Mesendoderm (in vitro differentiated cells): ENCODE measurements at places on chromosomes 11 and 22.

DNA sequence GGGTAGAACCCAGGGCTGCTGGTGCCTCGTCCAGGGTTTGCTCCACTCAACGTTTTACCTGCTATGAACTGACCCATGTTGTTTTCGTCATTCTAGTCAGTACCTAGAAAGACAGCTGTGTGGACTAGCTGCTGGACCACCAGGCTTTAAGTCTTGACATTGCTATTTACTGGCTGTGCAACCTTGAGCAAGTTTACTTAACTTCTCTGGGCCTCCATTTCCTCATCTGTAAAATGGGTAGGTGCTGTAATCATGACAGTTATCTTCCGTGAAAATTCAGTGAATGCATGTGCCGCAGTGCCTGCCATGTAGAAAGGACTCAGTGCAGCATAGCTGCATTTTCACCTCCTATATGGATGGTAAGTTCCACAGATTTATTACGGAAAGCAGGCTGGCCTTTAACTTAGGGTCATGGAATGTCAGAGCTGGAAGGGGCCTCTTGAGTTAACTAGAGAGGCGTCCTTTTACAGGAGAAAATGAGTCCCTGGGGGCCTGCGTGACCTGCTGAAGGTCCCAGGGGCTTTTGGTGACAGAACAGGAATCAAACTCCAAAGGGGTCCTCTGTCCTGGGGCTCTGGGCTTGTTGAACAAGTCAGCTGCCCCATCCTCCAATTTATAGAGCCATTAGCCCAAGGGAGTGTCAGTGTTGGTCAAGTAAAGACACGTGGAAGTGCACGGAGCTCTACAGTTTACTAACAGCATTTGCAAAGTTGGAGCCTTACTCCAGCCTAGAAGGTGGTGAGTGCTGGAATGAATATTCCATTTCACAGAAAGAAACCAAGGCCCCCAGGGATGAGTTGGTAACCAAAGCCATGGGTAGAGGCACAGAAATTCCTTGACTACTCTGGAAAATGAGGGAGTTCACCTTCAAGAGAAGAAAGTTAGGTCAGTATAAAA lies 12.0 kb upstream of the MALAT1 start:
- no peak for DNase-seq

DNA sequence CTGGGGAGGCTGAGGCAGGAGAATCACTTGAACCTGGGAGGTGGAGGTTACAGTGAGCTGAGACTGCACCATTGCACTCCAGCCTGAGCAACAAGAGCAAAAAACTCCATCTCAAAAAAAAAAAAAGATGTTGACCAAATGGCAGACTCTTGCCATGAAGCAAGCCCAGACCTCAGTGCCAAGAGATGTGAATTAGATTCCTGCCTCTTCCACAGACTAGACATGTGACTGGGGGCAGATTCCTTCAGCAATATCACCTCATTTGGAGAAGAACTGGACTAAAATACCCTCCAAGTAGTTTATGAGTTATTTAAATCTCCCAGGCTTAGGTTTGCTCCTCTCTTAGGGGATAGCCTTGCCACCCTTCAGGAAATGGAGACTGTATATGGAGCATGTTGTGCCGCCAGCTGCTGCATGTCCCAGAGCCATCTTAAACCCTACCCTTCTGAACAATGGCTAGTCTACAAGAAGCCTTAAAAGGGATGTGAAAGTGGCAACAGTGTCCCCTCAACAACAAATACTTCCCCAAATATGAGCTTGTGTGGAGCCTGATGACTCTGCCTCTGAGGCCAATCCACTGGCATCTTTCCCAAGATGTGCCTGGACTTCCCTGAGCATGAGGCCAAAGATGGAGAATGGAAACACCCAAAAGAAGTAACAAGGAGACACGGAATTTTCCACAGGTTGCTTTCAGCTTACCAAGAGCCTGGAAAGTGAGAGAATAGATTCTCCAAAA lies 763 bp upstream of the MS4A7 start:
- no peak for DNase-seq

- peak; percentile 67 for DNase-seq
These were observed 44.3 kb upstream of the NNMT start for GRCh38 chr11:114251815-114252337.

DNA sequence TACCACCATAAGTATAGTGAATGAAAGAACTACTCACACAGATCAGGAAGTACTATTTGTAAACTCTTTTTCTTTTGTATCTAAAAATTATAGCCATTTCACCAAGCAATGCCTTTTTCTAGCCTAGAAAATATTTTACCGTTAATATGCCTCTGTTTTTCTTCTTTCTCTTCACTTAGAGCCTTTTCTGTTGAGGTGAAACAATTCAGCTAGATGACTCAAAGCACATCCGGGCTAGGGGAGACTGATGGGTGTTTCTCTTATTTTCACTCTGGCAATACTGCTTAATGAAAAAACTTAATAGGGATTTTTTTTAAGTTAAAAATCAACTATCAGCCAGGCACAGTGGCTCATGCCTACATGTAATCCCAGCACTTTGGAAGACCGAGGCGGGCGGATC lies 93.3 kb downstream of the SGSM3 start:
- no peak for DNase-seq

DNA sequence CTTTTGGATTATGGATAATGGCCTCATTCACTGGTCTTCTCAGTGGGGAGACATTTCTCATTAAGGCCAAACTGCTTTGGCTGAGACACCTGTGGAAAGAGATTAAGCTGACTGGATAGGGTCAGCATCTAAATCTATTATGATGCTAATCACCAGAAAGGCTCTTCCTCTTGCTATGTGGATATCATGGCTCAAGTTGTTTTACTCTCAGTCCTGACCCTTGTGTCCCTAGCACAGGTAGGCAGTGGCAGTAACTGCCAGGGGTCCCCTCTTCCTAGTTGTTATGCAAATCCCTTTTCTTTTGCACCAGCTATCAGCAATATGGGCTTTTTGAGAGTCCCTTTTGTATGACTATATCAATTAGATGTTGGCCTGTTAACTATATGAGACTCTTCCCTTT lies 335.7 kb upstream of the PLET1 start:
- no peak for DNase-seq

- no peak for DNase-seq
These were observed 19.4 kb upstream of the LMO1 start for GRCh38 chr11:8283100-8283464.

DNA sequence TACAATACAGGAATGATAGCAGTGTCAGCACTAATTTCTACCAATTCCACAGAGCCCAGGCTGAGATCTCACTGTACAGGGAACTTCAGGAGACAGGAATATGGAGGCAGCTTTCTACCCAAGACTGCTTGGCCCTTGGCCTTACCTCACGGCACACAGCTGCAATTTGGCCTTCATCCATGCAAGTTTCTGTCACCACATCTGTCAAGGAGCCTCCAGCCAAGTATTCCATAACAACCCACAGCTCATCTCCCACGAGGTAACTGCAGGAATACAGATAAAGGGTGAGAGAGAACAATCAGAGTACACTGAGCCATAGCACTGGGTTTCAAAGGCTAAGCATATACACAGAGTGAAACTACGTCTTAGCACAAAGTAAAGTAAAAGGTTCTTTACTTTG lies 39.0 kb upstream of the GDPD4 start:
- DNase-seq: no peak

- DNase-seq: no peak
These were observed at the start of gene PARVB for GRCh38 chr22:44024288-44024921. Gene PARVB (plus strand): TSS chr22:44024302. CDS start chr22:44024340, 38 bp downstream.

DNA sequence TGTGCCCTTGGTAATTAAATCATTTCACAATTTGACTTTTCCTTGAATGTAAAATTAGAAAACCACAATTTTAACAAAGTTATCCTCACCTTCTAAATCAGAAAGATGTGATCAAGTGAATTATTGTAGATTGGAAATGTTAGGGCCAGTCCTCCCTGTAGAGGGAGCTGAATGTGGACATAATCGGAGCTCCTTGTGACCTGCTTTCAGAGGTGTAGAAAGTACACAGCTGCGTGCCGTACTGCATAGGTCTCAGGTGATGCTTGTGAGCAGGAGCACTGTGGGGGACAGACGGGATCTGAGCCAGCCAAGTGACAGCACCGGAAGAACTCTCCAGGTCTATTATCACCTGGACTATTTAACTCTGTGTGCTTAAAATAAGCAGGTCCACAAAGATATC lies 338.0 kb downstream of the AASDHPPT start:
- no peak for DNase-seq

GRCh38 chr22:39490135-39490798 lies 11.8 kb upstream of the MIEF1 start:
- DNase-seq: peak; percentile 89

DNA sequence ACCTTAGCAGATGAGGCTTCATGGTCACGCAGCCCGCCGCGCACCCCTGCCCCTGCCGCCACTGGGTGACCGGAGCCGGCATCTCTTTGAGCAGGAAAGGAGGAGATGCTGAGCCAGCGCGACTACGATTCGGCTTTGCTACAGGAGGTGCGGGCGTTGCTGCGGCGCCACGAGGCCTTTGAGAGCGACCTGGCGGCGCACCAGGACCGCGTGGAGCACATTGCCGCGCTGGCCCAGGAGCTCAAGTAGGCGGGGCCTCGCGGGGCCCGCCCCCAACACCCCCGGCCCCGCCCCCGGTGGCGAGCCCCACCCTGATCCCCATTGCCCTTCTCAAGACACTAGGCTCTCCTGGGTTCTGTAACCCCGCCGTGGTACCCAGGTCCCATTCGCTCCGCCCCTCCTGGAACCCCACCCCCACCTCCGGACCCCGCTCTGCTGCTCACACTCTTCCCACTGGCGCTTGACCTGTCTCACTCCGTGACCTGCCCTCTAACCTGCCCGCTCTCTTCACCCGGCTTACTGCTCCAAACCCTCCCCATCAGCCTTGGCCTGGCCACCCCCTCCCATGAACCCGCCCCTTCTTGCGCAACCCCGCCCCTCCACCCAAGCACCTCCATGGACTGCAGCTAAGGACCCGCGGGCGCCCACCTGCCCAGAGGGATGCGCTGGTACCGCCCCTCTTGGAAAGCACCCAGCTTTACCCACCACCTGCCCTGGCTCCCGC lies 9.1 kb downstream of the CTSF start:
- DNase-seq: no peak

- no peak for DNase-seq
These were observed 884 bp downstream of the IL10RA start for GRCh38 chr11:117986981-117987574.

- no peak for DNase-seq
These were observed 74.9 kb downstream of the DEPDC5 start for GRCh38 chr22:31828739-31829138.

DNA sequence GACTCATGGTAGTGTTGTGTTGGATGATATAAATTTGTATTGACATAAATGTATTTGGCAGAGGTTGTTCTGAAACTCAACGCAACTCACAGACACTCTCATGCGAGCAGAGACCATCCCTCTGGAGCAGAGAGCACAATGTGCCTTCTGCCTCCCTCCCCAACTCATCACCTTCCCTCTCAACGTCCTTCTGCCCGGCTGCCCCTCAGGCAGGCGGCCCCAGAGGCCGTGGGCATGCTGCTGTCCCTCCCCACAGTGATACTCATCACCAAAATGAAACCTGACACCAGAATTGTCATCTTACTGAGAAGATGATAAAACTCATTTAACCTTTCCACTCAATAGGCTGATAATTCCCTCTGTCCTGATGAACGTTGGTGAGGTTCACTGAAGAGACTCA lies 260.6 kb downstream of the ETS1 start:
- DNase-seq: no peak

- peak; percentile 60 for DNase-seq
These were observed 50.3 kb downstream of the TRIOBP start for GRCh38 chr22:37747080-37747714.

- DNase-seq: peak; percentile 16
These were observed 39.4 kb downstream of the CARD18 start for GRCh38 chr11:105100206-105100605.

- no peak for DNase-seq
These were observed 38.7 kb upstream of the TSKU start for GRCh38 chr11:76744186-76745043.

- no peak for DNase-seq
These were observed 1350.5 kb downstream of the TBC1D22A start for GRCh38 chr22:48112687-48113521.

DNA sequence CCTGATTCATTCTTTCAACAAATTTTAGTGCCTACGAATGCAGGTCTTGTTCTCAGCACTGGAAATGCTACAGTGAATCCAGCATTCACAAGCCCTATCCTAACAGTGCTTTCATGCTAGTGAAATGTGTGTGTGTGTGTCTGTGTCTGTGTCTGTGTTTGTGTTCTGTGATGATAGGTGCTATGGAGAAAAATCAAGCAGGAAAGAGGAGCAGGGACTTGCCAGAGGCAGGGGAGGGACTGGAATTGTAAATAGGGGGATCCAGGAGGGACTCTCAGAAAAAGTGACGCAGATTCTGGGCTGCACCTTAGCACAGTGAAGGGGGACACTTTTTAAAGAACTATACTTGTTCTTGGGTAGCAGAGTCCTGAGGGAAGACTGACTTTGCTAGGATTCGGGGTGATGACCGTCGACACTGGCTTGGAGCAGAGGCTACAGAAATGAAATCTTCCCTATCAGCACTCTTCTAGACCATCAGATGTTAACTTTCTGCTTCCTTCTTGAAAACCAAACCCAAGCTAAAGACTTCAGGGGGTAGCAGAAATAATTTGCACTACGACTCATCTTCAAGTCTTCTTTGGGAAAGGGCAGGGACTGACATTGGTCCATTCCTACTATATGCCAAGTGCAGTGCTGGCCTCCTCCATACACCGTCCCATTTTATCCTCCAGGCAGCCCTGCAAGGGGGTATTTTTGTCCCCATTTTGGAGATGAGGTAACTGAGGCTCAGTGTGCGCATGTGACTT lies 39.3 kb upstream of the PTPRJ start:
- DNase-seq: no peak

DNA sequence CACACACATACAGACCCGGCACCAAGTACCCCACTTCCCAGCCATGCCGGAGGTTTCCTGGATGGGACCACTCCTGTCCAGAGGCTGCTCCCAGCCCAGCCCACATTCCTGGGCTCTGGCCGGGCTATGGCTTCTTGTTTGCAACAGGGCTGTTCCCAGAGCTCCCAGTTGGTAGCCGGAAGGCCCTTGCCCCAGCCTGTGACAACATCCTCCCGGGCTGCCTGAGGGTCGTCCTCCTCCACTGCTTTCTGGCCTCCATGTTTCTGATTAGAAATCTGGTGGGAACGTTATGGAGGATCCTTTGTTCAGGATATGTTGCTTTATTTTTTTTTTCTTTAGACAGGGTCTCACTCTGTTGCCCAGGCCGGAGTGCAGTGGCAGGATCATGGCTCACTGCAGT lies 952 bp upstream of the CYP2D6 start:
- no peak for DNase-seq

DNA sequence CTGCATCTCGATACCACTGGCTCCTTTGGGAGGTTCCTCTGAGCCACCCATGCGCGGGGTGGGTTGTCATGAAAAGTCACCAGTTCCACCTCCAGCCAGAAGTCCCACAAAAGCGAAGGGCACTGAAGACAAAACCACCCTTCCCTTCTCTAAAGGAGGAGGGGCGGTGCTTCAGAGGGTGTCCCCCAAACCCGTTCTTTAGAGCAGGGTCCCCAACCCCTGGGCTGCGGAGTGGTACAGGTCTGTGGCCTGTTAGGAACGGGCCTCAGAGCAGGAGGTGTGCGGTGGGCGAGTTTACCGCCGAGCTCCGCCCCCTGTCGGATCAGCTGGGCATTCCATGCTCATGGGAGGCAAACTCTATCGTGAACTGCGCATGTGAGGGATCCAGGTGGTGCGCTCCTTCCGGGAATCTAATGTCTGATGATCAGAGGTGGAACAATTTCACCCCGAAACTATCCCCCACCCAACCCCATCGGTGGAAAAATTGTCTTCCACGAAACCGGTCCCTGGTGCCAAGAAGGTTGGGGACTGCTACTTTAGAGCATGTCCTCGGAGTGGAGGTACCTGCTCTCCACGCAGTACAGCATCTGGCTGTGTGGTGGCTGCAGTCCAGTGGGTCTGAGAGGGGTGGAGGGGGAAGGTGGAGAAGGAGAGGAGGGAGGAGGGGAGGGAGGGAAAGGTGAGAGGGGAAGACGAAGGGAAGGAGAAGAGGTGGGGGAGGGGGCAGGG lies 72.9 kb upstream of the SEPTIN5 start:
- peak; percentile 80 for DNase-seq
